ENCODE measurements at places on chromosomes 16 and 17.
A peak's percentile ranks its signal among the peaks of the same experiment; 100 is the strongest.

DNA sequence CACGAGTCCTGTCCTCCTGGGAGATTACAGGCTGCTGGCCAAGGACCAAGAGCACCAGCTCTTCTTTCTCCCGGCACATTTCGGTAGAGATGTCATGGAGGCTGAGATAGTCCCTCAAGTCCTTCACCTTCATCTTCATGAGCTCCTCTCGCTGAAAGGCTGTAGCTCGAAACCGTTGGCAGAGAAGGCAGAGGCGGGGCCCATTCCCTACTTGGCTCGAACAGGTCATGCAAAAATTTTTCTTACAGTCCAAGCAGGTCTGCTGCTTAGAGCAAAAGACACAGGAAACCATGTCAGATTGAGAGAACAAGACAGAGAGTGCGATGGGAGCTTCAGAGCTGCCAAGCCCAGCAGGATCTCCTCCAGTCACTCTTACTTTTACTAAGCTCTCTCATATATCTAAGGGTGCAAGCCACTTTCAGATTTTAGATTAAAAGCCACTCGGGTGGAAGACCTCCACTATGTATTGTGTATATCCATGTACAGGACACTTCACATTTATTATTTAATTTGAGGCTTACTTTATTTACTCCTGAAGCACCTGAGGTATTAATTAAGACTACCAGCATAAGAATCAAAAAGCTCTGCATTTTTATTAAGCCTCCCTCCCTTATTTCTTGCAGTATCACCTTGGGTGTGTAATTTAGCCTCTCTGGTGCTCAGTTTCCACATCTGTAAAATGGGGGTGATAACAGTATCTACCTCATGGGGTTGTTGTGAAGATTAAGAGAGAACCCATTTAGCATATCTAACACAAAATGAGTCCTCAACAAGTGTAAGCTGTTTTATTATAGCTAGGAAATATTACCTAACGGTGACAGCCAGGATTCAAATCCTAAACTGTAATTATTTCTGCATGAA, 41.4 kb downstream of the LIG3 start:
- DNase-seq: no peak

DNA sequence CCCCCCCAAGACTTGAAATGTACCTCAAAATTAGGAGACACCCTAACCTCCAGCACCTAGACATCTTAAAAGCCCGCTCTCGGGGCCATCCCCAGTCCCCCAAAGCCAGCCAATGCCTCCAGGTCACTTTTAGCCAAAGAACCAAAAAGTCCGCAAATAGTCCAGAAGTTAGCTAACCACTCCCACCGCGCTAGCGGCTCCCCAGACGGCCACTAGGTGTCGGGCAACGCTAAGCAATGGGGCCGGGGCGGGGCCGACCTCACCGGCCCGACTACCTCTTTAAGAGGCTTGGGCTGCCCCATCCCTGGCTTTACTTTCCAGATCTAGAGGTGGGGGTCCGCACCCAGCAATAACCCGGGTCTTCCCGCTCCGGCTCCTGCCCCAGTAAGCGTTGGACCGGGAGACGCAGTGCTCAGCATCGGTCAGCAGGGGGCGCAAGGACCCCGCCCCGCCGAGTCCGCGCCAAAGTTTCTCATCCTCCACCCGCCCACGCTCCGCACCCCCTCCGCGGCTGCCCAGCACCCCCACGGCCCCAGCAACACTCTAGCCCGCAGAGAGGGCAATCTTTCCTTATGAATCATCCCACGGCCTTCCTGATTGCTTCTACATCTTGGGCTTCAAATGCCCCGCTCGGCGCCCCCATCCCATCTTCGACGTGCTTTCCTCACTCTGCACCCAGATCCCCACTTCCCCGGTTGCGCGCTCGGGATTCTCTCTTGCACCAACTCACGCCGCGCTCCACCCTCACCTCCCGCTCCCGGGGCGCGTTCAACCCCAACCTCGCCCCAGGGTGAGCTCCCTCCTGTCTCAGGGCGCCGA, 765 bp downstream of the COL1A1 start:
- DNase-seq: peak; percentile 63

DNA sequence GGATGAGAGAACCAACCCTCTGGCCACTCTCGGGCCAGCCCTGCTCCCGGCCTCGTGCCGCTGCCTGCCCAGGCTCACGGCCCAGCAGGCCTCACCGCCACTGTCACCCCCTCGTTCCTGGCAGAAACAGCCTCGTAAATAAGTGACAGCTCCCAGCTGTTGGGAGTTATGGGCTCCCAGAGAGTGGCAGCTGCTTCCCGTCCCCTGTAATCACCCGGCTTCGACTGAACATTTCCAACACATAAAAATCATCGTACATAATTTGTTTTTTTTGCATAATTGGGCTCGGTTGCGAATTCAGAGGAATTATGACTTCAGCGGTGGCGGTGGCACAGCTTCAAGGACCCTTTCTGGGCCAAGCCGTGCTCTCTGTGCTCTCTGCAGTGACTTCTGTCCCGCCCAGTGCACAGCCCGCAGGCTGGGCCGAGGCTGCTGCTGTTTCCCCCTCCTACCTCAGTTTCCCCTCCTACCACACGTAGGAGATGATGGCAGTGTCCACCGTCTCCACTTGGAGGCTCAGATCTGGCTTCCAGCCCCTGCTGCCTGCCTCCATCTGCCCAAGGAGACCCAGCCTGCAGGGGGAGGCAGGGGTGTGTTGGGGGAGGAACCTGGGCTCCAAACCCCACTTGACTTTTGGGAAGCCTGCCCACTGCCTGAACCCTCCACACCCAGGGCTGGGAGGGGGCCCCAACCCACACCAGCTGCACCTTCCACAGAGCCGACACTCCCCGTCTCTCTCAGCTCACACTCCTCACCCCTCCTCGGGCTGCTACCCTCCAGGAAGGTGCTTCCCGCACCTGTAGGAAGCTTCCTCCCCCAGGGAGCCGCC, 84.9 kb downstream of the RTN4RL1 start:
- DNase-seq: no peak

DNA sequence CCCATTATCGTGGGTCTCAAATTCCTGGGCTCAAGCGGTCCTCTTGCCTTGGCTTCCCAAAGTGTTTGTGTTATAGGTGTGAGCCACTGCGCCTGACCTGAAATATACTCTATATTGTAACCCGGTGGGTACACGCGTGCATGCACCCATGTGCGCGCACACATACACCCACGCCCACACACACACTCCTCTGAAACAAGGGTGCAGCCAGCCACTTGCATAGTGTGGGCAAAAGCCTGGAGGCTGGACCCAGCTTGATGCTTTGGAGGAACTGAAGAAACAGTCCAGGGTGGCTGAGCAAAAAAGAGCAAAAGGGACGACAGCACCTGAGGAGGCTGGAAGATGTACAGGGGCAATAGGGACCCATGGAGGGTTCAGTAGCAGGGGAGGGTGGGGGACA, 29.9 kb downstream of the NAGPA start:
- no peak for DNase-seq

GRCh38 chr17:38922538-38923297, 2.7 kb upstream of the LASP1NB start:
- no peak for DNase-seq

- DNase-seq: no peak
Measured at GRCh38 chr17:72372185-72372584, 251.4 kb downstream of the SOX9 start.

DNA sequence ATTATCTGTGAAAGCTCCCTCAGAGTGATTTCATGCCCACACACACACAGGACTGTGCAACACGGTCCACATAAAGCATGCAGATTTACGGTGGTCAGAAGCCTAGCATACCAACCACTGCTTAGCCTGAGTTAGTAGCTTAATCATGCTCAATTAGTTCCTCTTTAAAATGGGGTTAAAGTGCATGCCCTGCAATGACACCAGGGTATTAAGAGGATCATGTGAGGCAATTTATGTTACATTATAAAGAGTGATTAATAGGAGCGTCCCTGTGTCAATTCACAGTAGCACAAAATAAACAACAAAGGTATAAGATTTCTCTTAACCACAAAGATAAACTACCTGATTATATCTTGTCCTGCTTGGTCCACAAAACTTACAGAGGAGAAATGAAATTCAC, 39.8 kb downstream of the C17orf67 start:
- DNase-seq: no peak

DNA sequence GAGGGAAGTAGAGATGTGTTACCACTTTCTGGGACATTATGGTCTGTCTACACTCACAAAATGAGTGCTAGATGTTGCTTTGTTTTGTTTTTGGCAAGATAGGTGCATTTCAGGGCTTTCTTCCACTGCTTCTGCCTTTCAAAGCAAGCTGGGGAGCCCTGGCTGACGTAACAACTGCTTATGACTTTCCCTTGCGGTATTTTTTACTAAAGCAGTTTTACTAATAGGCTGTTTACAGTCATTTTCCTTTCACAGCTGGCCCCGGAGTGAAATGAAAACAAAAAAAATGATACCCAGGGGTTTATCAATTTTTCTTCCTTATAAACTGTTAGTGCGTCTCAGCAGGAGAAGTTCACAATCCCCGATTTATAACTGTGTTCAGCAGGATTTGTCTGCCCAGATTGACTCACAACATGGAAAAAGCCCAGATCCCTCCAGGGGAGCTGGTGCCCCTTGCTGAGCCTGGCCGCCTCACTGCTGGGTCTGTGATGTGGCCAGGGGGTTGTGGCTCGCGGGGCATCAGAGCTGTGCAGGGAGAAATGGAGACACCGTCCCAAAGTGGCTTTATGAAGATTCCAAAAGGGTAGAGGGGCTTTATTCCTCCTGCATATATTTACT, 184.4 kb upstream of the HS3ST3A1 start:
- no peak for DNase-seq

DNA sequence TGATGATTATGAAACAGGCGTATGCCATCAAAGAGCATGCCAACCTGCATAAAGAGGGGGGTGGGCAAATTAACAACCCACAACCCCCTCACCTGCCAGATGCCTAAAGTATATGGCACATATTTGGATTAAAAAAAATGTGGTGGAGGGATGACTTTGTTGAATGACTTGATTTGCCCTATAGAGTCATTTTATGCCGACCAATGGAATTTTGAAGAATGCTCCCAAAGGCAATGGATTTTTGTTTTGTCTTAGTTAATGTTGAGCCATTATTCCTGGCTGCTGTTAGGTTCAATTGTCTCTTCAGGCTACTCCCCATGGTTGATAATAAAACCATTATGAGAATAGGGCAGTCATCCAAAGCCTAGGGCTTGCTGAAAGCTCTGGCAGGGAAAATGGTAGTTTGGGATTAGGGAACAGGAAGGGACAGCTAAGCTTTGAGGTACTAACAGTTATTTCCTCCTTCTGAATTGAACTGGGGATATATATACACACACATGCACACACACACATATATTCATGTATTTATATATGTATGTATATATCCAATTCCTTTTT, 5.8 kb upstream of the CHCT1 start:
- DNase-seq: no peak

- DNase-seq: no peak
Measured at GRCh38 chr17:36889770-36890349, 47.4 kb upstream of the LHX1 start.

- DNase-seq: no peak
Measured at GRCh38 chr17:17570798-17571716, 20.5 kb downstream of the PEMT start.

- peak; percentile 83 for DNase-seq
Measured at GRCh38 chr17:35088881-35089585, 25.5 kb upstream of the RFFL start.

DNA sequence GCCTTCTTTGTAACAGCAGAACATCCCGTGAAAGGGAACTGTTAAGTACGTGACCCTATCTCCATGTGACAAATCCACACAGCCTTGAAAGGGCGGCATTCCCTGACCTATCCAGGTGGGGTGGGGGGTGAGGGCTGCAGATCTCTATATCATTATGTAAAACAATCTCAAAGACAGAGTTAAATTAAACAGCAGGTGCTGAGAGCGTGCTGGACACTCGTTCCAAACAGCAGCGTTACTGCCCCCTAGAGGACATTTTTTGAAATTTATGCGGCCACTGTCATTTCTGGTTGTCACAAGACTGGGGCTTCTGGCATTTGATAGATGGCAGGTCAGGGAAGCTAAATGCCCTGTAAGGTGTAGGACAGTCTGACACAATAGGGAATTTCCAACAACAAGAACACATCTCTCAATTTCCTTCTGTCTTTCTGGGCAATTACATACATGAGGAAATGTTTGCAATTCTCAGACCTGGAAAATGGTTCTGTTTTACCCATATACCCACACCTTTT, 6.7 kb upstream of the SLC25A39 start:
- no peak for DNase-seq

- no peak for DNase-seq
Measured at GRCh38 chr16:47977802-47978201, 178.0 kb downstream of the ABCC12 start.

GRCh38 chr17:78872486-78872885, 30.5 kb downstream of the CEP295NL start:
- DNase-seq: no peak

DNA sequence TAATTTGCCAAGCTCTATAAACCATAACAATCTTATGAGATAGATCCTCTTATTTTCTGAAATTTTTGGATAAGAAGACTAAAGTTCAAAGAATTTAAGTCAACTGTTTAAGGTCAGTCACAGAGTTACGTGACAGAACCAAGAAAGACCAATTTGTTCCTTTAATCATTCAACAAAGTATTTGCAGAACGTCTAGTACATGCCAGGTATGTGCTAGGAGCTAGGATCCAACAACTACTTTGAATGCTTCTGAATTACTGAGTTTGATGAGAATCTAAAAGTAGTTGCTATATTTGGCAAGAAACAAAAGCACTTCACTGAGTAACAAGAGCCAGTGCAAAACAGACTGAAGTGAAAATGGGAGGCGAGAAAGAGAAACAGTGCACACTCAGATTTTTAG, 15.0 kb downstream of the GLOD4 start:
- DNase-seq: no peak

- DNase-seq: no peak
Measured at GRCh38 chr16:12172343-12172742, 195.8 kb downstream of the SNX29 start.

- no peak for DNase-seq
Measured at GRCh38 chr17:43445009-43445589, 38.7 kb upstream of the DHX8 start.

GRCh38 chr17:34990921-34991365, 10.6 kb downstream of the LIG3 start:
- no peak for DNase-seq

- no peak for DNase-seq
Measured at GRCh38 chr16:56237451-56237930, 46.2 kb downstream of the GNAO1 start.

DNA sequence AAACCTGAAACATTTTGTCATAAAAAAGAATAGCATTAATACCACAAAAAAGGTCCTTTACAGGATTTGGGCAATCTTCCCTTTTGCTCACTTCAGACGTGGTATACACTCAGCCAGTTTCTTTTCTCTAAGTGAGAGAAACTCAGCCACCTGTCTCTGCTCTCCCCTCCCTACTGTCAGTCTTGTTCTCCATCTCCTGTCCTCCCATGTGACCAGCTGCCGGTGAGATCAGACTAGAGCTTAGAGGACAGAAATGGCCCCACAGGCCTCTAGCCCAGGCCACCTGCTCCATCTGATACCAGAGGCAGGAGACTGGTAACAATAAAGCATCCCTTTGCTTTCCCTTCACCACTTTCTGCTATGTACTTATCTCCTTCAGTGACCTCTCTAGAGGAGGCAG, 34.9 kb downstream of the CMC2 start:
- DNase-seq: no peak

DNA sequence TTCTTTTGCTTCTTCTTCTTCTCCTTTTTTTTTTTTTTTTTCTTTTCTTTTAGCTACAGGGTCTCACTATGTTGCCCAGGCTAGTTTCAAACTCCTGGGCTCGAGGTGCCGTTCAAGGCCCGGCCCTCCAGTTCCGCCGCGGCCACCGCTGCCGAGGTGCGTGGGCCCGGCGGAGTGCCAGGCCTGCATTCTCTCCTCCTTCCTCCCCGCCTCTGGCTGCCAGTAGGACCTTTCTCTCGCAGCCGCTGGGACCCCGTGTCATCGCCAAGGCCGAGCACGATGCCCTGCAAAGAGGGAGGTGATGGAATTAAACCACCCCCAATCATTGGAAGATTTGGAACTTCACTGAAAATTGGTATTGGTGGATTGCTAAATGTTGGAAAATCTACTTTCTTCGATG, 195.8 kb downstream of the CDRT15L2 start:
- DNase-seq: no peak

Measured in thymus (tissue), 14 donors.